ENCODE measurements at places on chromosomes 16 and 17.

DNA sequence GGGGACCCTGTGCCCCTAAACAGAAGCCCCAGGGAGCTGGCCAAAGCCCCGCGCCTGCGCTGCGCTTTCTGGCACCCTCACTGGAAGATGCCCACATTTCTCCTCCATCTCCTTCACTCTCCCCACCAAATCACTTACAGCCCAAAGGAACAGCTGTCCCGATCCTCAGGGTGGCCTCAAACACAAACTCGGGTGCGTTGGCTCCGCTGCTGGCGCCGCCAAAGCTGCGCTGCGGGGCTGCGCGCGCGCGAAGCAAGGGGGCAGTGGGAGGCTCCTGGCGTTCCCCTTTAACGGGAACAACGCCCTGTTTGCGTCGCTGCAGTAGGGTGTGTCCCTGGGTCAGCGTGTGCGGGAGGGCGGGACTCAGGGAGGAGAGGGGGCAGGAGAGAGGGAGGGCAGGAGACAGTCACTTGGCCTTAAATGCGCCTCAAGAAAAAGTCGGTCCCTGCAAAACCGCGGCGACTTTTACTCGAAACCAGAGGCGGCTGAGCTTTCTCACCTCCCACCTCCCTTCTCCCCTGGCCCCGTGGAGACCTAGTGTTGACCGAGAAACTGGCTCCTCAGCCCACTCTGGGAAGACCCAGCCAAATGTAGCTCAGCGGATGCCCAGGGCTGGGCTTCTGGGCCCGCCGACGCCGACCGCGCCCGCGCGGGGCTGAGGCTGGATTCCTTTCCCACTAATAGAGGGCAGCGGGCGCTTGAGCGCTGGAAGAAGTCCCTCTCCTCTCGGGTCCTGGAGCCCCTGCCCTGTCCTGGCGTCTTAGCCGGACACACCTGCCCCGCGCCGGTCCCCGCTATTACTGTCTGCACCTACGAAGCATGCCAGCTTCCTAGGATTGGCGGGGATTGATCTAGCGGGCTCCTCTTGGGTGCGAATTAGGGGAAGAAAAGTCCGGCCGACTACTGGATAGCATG, 2.6 kb downstream of the PMP22 start:
- DNase-seq: no peak

DNA sequence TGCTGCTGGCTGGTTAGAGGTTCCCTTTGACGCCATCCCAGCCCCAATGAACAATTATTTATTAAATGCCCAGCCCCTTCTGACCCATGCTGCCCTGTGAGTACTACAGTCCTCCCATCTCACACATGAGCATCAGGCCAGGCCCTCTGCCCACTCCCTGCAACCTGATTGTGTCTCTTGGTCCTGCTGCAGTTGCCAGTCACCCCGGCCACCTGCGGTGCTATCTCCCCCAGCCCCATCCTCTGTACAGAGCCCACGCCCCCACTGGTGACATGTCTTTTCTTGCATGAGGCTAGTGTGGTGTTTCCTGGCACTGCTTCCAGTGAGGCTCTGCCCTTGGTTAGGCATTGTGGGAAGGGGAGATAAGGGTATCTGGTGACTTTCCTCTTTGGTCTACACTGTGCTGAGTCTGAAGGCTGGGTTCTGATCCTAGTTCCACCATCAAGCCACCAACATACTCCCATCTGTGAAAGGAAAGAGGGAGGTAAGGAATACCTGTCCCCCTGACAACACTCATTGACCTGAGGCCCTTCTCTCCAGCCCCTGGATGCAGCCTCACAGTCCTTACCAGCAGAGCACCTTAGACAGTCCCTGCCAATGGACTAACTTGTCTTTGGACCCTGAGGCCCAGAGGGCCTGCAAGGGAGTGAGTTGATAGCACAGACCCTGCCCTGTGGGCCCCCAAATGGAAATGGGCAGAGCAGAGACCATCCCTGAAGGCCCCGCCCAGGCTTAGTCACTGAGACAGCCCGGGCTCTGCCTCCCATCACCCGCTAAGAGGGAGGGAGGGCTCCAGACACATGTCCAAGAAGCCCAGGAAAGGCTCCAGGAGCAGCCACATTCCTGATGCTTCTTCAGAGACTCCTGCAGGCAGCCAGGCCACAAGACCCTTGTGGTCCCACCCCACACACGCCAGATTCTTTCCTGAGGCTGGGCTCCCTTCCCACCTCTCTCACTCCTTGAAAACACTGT, 11.3 kb downstream of the CX3CL1 start:
- no peak for DNase-seq

DNA sequence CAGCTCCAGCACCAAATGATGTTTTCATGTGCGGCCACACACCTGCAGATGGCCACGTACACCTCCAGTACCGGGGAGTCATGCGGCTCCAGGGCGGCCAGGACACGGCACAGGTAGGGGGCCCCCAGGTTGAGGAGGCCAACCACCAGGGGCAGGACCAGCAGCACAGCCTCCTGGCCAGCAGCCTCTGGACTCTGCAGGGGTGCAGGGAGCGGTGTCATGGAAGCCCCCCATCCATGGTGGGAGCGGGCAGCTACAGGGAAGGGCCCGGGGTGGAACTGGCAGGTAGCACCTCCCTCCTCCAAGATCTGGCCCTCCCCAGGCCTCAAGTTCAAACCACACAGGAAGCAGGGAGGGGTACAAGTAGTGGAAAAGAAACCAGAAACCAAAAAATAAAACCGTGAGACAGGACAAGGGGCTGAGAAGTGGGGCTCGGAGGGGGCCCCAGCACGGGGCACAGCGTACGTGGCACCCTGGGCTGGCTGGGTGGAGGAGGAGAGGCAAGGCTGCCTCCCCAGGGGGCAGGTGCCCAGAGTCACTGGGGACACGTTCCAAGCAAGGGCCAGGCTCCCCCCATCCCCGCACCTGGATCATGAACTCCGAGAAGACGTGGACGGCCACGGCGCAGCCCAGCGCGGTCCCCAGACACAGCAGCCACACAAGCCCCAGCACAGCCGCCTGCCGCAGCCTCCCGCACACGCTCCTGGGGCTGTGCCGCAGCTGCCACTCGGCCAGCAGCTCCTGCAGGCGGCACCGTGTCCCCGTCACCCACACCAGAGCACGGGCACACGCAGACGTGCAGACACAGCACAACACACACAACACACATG, 7.4 kb downstream of the TMC6 start:
- no peak for DNase-seq

DNA sequence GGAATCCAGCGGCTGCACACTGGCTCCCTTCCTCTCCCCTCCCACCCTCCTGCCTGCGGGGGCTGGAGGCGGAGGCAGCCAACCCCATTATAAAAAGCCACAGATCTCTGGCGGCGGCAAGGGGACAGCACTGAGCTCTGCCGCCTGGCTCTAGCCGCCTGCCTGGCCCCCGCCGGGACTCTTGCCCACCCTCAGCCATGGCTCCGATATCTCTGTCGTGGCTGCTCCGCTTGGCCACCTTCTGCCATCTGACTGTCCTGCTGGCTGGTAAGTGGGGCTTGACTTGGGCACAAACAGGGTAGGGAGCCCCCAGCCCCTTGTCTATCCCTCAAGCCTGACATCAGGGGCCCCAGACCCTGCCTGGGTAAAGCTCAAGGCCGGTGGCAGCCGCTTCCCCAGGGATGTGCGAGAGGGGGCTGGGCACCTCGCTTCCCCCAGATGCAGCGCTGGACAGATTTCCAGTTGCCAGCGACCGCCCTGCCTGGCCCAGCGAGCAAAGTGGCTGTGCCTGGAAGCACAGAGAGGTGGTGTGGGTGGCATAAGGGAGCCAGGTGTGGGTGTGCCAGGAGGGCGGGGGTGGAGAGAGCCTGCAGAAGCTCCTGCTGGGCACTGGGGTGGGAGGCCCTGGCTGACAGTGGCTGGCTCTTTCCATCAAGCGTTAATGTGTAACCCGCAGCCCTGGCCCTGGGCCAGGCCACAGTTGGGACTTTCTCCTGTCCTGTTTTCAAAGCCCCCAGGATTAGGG, at the start of gene CX3CL1:
Gene CX3CL1 (plus strand): TSS at position 119 of the 745 bp plus-strand sequence. CDS start 79 bp downstream, at position 198.
- no peak for DNase-seq

DNA sequence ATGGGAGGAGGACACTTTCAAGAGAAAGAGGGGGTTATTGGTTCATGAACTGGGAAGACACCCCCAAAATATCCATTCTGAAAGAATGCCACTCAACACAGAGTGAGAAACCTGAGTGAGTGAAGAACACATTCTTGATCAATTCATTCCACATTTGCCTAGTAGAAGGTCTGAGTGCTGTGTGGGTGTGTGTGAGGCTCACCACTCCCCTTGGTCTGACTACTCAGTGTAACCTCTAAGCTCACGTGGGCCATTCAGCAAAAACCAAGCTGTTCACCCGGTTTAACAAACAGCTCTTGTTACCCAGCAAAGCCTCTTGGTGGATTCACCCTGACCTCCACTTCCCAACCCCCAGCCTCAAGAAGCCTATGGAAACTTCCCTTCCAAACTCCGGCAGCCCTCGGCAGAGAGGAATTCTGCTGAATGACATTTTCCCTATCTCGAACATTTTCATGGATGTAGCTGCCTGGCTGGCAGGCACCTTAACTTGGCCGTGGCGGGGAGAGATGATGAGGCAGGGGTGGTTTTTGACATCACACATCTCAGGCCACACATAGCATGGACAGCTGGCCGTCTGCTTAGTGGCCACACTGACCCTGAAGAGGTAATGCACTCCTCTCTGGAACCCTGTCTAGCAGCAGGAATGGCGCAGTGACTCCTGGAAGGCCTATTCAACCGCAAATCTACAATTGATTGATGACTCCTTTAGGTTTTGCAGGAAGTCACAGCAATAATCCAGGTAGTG, 11.6 kb downstream of the ST6GALNAC1 start:
- no peak for DNase-seq

- DNase-seq: no peak
Observed at GRCh38 chr17:39804839-39805238, 59.3 kb downstream of the IKZF3 start.

GRCh38 chr16:1014221-1014620, 32.7 kb downstream of the SOX8 start:
- DNase-seq: no peak

GRCh38 chr17:74466111-74466827, at the start of gene CD300A:
Gene CD300A (plus strand): TSS chr17:74466634. CDS start chr17:74466704, 70 bp downstream.
- no peak for DNase-seq

DNA sequence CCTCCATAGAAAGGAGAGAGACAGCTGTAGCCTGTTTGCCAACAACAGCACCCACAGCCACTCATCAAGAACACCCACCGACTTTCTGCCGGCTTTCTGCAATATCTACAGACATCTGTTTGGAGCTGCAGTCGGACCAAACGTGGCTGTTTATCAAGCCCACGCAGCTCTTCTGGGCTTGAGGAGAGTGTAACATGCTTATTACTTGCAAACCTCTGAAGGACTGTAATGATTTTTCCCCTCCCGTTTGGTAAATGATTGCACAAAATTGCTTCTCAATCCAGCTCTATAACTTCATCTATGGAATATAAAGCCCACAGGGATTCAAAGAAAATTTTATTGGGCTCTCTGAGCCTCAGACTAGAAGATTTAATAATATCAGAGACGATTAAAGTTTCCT, 100.5 kb downstream of the VAT1L start:
- DNase-seq: no peak

DNA sequence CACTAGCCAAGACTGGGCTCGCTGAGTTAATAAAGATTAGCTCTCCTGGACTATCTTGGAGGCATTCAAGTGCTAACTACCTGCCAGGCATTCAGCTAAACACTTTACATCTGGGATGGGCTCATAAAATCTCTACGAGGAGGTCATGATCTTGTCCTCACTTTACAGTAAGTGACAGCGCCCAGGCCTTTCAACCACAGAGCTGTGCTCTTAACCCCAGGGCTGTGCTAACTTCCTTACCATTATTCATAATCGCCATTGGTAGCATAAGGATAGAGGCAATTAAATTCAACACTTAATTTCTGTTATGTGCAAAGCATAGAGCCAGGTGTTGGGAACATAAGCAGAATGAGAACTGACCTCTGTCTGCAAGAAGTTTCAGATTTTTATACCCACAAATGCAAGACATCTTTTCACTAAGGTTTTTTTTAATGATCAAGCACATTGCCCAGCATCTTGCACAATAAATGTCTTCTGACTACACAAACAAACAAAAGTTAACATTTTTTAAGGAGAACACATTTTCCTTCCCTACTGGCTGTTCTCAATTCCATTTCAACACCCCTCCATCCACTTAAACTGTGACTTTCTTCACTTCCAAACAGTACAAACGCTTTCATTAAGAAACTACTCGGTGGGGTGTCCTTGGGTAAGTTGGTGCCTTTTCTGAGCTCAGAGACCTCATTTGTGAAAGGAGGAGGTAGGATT, 172.3 kb downstream of the C16orf78 start:
- no peak for DNase-seq

- no peak for DNase-seq
Observed at GRCh38 chr16:53085931-53086421, 31.2 kb downstream of the CHD9 start.

GRCh38 chr17:27976331-27976730, 66.1 kb upstream of the NLK start:
- no peak for DNase-seq

DNA sequence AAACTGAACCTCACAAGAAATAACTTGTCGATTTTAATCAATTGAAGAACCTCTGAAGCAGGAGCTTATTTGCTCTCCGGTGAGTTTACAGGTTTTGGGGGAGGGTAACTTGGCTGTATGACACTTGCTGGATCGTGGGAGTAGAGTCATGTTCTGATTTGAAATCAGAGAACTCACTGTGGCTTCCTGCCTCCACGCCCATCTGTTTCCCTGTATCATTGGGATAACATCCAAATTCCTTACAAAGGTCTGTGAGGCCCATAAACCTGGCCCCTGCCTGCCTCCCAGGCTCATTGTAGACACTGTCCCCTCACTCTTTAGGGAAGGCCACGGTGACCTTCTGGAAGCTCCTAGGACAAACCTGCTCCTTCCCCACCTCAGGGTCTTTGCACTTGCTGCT, 48.3 kb downstream of the C17orf67 start:
- DNase-seq: no peak

DNA sequence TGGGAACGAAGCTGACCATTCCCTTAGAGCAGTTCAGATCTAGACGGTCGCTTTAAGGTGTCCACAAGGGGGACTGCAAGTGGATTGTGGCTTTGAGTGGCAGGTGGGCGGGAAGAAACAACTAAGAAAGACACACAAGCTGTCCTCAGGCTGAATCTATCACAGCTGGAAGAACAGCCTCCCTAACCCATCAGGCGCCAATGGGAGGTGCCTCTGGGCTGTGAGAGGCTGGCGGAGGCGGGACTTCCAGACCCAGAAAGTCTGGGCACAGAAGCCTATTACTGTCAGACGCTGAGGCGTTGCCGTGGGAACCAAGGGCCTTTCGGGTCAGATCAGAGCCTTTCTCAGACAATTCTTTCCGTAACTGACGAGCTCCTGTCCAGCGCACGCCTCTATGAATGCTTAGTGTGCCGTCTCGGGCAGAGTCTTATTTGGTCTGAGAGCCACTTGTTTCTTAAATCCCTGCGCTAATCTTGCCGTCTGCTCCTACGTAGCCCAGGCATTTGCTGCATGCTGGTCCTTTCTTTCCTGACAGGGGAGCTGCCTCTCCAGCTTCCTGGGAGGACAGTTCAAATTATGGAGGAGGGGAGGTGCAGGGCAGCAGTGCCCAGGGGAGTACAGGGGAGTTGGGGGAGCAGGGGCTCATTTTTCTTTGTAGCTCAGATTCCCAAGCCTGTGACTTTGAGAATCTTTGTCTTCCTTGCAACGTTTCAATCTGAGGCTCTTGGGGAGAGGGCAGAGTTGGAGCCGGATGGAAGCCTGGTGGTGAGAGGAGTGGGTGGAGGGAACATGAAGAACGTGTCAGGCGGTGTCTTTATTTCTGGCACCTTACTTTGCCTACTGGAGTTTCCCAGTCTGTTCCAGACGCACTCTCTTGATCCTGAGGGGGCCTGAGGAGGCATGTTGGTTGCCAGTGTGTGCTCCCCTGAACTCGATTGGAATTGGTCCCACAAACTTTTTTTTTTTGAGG, 618.7 kb downstream of the KCNJ18 start:
- DNase-seq: no peak

- DNase-seq: no peak
Observed at GRCh38 chr17:2059547-2060384, 4.9 kb downstream of the HIC1 start.
